ENCODE measurements at places on chromosomes 4 and X.

GRCh38 chrX:55187281-55187680 lies 32.9 kb upstream of the PAGE5 start:
- DNase-seq, result no peak

DNA sequence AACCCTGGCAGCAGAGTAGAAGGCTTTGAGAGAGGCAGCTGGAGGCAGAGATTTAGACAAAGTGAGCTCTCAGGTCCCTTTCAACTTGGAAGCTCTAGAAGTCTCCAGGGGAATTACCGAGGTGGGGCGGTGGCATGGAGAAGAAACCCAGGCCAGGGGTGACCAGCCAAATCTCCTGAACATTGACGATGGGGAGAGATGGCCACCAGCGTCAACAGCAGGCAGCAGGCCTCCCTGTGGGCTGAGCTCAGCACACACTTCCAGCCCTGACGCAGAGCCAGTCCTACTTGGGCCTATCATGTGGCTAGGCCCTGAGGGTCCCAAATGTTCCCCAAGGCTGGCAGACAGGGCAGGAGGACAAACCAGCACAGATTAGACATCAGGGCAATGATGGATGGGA lies 187.8 kb downstream of the BCOR start:
- no peak for DNase-seq

- DNase-seq, result no peak
Measured at GRCh38 chrX:103626855-103627254, 1.9 kb upstream of the TCEAL1 start.

DNA sequence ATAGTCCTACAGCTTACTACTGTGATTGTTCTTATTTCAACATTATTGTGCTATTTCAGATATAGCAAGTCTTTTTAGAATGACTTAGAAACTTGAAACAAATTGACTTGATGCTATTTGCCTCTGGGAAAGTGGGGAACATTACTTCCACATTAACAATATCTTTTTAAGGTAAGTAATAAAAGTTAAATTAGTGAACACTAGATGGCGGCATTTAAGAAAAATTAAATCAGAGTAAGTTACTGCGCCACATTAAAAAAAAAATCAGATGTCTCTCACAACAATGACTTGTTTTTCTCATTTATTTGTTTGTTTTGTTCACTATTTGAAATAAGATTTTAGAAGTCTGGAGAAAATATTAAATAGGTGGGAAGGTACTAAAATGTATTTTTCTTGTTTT lies 1026.9 kb upstream of the SLIT2 start:
- DNase-seq, result no peak

DNA sequence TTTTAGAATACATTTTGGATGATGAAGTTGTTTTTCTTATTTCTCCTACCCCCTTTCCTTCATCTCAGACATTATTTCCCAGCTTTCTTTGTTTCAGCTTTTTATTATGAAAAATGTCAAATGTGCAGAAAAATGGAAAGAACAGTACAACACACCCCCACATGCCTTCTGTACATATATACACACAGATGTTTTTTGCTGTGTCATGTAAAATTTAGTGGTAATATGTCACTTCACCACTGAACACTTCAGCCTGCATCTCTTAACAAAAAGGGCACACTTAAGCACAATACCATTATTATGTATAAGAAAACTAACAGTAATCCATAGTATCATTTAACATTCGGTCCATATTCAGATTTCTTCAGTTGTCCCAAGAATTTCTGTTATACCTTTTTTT lies 37.8 kb downstream of the OCRL start:
- no peak for DNase-seq

DNA sequence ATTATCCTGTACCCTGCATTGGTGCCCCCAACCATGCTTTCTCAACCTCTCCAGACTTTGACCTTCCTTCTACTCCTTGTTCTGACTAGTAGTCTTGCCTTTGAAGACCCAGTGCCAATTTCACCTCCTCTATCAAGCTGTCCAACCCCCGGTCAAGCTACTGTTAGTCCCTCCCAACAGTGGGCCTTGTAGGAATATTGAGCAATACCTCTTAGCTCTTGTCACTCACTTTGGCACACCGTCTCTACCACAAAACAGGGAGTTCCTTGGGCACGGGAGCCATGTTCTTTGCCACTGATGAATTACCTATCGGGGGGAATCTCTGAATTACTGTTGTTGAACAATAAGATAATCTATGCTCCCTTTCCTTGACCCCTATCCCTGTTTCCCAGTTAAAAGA lies 25.2 kb downstream of the LAS1L start:
- DNase-seq, result no peak

DNA sequence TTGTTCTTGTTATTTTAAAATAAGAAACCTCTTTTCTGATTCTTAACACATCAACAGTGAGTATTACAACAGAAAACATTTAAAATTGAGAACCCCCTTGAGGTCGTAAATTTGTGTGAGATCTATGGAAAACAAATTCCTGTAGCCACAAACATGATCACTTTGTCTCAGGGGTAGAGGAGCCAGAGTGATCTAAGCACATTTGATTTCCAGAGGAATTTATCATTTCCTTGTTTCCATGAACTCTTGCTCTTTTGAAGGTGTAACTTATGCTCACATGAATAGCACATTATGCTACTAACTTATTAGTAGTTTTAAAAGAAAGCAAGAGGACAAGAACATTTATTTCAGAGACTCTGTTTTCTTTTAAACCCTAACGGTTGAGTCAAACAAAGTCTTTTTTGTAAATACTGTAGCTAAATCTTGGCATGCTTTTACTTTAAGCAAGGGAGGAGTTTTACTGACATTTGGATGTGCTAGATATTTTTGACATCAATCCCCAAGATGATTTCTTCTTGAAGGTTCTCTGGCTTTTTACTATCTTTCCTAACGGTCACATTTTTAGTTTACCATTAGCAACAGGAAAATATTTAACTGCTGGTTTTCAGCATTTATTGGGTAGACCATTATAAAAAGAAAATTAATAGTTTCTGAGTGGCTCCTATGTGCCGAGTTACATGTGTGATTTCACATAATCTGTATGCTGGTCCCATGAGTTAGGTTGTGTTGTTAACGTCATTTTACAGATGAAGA lies 27.9 kb upstream of the ZCCHC12 start:
- no peak for DNase-seq
